Naive thymus-derived CD8-positive, alpha-beta T cell (primary cell): ENCODE measurements at places on chromosomes 11 and 22. TPM values are rescaled to one million over a fixed set of nuclear protein-coding genes. Genes with fewer than 3 reads are reported as not detected.

DNA sequence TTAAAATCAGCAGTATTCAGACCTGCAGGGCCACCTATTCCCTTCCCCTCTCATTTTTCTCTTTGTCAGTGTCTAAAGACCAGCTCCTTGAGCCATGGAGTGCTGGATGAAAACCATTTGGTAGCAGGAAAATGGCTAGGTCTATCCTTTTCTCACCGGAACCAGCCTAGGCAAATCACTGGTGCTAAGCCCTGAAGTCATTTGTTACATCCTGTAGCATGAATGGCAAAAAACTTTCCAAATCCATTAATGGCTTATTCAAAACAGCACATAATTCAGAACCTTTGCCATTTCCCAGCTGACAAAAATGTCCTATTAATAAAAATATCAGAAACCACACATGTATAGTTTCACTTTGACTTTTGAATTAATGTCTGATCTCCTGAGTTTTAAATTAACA lies 209.5 kb upstream of the E2F8 start:
- H3K4me3 ChIP-seq: no peak overlapping the region
- H3K36me3 ChIP-seq: no peaks in the 10 kb centered on the region
- no peak overlapping the region for H3K27ac ChIP-seq
- no peaks in the 10 kb centered on the region for H3K4me1 ChIP-seq
- no peak for DNase-seq

The MIOX gene
- total RNA-seq: 0.52 TPM

The KREMEN1 gene
- total RNA-seq: not detected

DNA sequence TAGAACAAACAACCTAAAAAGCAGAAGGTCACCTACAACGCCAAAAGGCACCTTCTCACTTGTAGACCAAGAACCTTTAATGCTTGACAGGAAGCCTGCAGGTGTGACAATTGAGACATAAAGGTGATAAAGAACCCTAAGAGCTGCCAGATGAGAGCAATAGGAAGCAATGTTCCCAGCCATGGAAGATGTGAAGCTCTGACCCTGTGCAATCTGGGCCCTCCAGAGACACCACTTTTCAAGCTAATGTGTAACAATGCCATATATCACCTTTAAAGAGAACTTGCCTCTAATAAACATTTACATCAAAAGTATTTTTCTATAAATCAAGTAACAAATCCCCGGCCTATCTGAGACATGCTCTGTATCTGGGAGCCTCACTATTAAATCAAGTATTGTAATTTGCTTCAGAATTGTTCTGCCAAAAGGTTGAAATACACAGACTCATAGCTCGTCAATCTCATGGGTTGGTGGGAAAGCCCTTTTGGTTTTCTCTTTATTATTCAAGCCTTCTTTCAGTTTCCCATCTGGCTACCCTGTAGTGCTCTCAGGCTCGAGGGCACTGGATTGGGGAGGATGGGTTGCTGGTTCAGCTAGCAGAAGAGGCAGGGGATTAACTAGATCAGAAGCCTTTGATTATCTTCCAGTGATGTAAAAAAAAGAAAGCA lies 368.9 kb downstream of the BUD13 start:
- H3K36me3 ChIP-seq: no peaks in the 10 kb centered on the region
- H3K27me3 ChIP-seq: peaks cover 3% of the 10 kb centered on the region
- H3K4me1 ChIP-seq: no peaks in the 10 kb centered on the region
- no peak overlapping the region for H3K4me3 ChIP-seq
- H3K27ac ChIP-seq: no peak overlapping the region

DNA sequence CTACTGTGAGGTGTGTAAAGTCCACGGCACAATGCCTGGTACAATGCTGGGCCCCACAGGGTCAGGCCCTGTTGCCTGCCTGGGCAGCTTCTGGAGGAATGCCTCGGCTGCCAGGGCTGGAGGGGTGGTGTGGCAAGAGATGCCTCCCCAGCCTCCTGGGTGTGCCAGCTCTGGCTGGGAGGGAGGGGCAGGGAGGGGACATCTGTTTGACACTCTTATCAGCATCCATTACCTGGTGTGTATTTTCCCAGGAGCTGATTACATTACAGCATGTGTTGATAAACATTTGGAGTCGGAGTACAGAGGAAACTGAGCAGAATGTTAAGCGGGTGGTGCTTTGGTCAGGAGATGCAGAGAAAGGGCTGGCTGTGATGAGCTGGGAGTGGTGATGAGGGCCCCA lies 11.0 kb upstream of the NECTIN1 start:
- no peak for DNase-seq
- H3K27ac ChIP-seq: no peak overlapping the region
- H3K36me3 ChIP-seq: no peaks in the 10 kb centered on the region
- peaks cover 9% of the 10 kb centered on the region for H3K4me1 ChIP-seq

The SIDT2 gene
- 48.0 TPM for total RNA-seq

The SLC7A4 gene
- 0.69 TPM for total RNA-seq

GRCh38 chr11:2540992-2541680 lies 96.3 kb downstream of the KCNQ1 start:
- H3K4me1 ChIP-seq: peaks cover 22% of the 10 kb centered on the region
- H3K27me3 ChIP-seq: no peaks in the 10 kb centered on the region
- H3K4me3 ChIP-seq: no peak overlapping the region
- no peaks in the 10 kb centered on the region for H3K36me3 ChIP-seq
- no peak for DNase-seq

The IFITM10 gene
- total RNA-seq: 4.3 TPM

- no peak for DNase-seq
- H3K4me3 ChIP-seq: no peak overlapping the region
- peaks cover 16% of the 10 kb centered on the region for H3K27me3 ChIP-seq
- H3K36me3 ChIP-seq: no peaks in the 10 kb centered on the region
- no peak overlapping the region for H3K27ac ChIP-seq
Observed at GRCh38 chr11:66443602-66444001, 5.0 kb upstream of the MRPL11 start.

GRCh38 chr22:49400136-49400940 lies 427.3 kb downstream of the BRD1 start:
- peaks cover 23% of the 10 kb centered on the region for H3K27me3 ChIP-seq
- H3K36me3 ChIP-seq: no peaks in the 10 kb centered on the region
- H3K4me1 ChIP-seq: no peaks in the 10 kb centered on the region
- DNase-seq: no peak

GRCh38 chr11:126461996-126462395 lies 106.5 kb downstream of the ST3GAL4 start:
- no peak overlapping the region for H3K4me3 ChIP-seq
- no peak overlapping the region for H3K27ac ChIP-seq
- H3K4me1 ChIP-seq: peaks cover 5% of the 10 kb centered on the region

The CSRP3 gene
- not detected for total RNA-seq

DNA sequence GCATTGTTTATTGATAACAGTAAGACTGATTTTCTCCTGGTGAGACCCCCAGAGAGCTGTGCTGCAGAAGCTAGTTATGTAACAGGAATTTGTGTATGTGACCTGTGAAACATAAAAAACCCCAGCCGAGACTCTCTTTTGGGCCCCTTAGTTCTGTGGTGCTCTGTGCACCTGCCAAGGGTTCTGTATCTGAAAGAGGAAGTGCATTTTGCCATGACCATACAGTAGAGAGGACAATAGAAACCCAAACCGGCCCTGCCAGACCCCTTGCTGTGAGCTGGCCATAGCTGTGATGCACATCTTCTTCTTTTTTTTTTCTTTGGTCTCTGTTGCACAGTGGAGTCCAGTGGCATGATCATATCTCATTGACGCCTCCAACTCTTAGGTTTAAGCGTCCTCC lies 31.4 kb upstream of the APOL5 start:
- H3K27me3 ChIP-seq: peaks cover 4% of the 10 kb centered on the region
- DNase-seq: no peak
- peaks cover 12% of the 10 kb centered on the region for H3K4me1 ChIP-seq
- no peak overlapping the region for H3K27ac ChIP-seq

GRCh38 chr22:44918166-44918924 lies 91.5 kb downstream of the PHF21B start:
- peaks cover 11% of the 10 kb centered on the region for H3K27me3 ChIP-seq
- H3K4me3 ChIP-seq: no peak overlapping the region
- H3K4me1 ChIP-seq: no peaks in the 10 kb centered on the region
- no peak for DNase-seq

DNA sequence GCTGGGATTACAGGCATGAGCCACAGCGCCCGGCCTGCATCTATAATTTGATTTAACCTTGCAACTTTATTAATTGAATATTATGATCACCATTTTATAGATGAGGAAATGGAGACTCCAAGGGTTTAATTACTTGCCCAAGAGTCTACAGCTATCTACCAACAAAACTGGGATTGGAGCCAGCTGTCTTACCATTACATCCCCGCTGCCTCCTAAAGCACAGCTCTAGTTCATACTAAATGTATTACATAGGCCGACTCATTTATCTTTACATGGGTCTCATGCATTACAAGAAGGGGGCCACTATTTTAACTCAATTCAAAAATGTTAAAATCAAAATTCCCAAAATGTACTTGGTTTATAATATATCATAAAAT lies 14.1 kb upstream of the TMA7B start:
- H3K27me3 ChIP-seq: no peaks in the 10 kb centered on the region
- no peak for DNase-seq
- H3K36me3 ChIP-seq: peaks cover 18% of the 10 kb centered on the region
- H3K4me1 ChIP-seq: peaks cover 52% of the 10 kb centered on the region
- no peak overlapping the region for H3K4me3 ChIP-seq

DNA sequence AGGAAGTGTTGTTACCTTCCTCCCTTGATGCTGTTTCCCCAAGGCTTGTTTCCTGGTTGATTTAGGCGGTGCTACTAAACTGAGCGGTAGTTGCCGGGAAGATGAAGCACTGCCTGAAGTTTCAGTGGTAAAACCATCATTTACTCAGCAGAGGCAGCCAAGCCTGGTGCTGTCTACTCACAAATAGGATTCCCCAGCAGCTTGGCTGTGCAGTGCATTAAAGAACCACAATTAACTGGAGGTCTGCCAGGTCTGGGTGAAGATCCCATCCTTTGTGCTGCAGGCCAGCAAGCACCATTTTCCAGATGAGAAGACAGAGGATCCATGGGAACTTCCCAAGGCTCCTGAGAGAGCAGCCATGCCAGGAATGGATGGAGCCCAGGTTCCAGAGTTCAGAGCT lies 231.9 kb upstream of the E2F8 start:
- H3K27ac ChIP-seq: no peak overlapping the region
- no peak for DNase-seq
- H3K4me3 ChIP-seq: no peak overlapping the region
- H3K27me3 ChIP-seq: peaks cover 25% of the 10 kb centered on the region

The MMP27 gene
- not detected for total RNA-seq

The KCNJ1 gene
- total RNA-seq: not detected

DNA sequence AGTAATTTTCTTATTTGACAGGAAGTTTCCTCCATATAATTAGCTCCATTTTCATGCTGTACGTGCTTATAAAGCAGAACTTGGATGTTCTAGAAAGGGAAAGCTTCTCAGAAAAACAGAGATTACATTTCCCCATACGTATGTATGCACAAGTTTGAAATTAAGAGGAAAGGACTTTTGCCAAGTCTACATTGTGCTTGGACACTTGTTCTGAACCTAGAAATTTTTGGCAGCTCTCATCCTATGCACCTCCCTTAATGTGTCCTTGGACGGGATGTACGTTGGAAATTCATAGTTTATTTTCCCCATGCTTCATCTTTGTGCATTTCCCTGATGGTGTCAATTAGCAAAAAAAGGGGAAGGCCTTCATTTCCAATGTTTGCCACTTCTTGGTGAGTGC lies 322.7 kb downstream of the BLID start:
- no peaks in the 10 kb centered on the region for H3K4me1 ChIP-seq
- no peak overlapping the region for H3K27ac ChIP-seq
- H3K4me3 ChIP-seq: no peak overlapping the region
- peaks cover 7% of the 10 kb centered on the region for H3K36me3 ChIP-seq

The VSIG2 gene
- 1.8 TPM for total RNA-seq

The SDHD gene
- 71.5 TPM for total RNA-seq

DNA sequence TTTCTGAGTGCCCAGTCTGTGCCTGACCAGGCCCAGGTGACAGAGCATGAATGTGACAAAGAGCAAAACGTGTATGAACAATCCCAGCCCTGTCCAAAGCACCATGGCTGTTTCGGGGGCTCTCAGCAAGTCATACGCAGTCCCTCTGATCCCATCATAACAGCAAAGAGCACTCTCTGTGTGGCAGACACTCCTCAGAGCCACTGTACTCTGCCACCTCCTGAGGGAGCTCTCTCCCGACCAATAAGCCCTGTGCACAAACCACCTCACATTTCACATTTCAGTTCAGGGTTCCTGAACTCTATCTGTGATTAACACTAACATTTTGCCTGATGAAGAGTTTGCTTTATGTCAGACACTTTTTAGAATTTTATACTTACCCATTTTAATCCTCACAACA lies 6.6 kb downstream of the DGCR2 start:
- DNase-seq: no peak
- H3K36me3 ChIP-seq: no peaks in the 10 kb centered on the region
- peak overlapping the region; percentile 73 for H3K27ac ChIP-seq

DNA sequence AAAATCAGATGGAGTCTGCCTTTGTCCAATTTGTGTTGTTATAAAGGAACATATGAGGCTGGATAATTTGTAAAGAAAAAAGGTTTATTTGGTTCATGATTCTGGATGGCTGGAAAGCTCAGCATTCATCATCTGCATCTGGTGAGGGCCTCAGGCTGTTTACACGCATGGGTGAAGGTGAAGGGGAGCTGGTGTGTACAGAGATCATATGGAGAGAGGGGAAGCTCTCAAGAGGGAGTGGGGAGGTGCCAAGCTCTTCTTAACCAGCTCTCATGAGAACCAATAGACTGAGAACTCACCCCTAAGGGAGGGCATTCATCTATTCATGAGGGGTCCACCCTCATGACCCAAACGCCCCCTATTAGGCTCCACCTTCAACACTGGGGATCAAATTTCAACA lies 40.0 kb downstream of the NEU3 start:
- no peak for DNase-seq
- H3K4me1 ChIP-seq: no peaks in the 10 kb centered on the region
- H3K36me3 ChIP-seq: no peaks in the 10 kb centered on the region
- no peak overlapping the region for H3K4me3 ChIP-seq

- peak overlapping the region; percentile 82 for H3K27ac ChIP-seq
- peak; percentile 85 for DNase-seq
- peaks cover 14% of the 10 kb centered on the region for H3K36me3 ChIP-seq
- peaks cover 80% of the 10 kb centered on the region for H3K4me1 ChIP-seq
- no peaks in the 10 kb centered on the region for H3K27me3 ChIP-seq
- peak overlapping the region; percentile 77 for H3K4me3 ChIP-seq
Observed at GRCh38 chr22:30943368-30943767, 25.2 kb downstream of the MORC2 start.

- H3K4me3 ChIP-seq: peak overlapping the region; percentile 81
- no peaks in the 10 kb centered on the region for H3K27me3 ChIP-seq
- H3K4me1 ChIP-seq: peaks cover 98% of the 10 kb centered on the region
- H3K27ac ChIP-seq: peak overlapping the region; percentile 98
- peak; percentile 33 for DNase-seq
Observed at GRCh38 chr11:128471138-128471661, 116.2 kb downstream of the ETS1 start.

DNA sequence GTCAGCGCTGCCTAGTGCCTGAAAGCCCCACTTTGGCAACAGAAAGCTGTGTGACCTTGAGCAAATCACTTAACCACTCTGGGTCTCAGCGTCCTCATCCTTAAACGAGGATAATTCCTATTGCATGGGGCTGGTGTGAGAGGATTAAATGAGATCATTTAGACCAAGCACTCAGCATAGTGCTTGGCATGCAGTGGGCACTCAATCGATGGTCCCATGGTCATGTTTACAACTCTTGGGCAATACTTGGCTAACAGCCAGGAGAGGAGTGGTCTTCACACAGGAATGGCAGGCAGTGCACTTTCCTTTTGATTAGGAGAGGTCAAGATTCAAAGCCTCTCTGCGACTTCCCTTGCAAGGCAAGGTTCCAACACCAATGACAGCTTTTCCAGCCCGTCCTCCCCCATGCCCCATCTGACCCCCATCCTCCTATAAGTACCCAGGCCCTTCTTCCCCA lies 14.1 kb downstream of the TNKS1BP1 start:
- H3K4me1 ChIP-seq: peaks cover 15% of the 10 kb centered on the region
- peak overlapping the region; percentile 45 for H3K4me3 ChIP-seq
- no peak for DNase-seq
- no peaks in the 10 kb centered on the region for H3K36me3 ChIP-seq

The BATF2 gene
- total RNA-seq: not detected
